EH (cell line): ENCODE measurements at places on chromosomes 4 and X.

GRCh38 chr4:134122903-134123302 lies 78.7 kb downstream of the PABPC4L start:
- no peak for DNase-seq

GRCh38 chr4:170538821-170539473 lies 449.2 kb upstream of the AADAT start:
- no peak for DNase-seq

DNA sequence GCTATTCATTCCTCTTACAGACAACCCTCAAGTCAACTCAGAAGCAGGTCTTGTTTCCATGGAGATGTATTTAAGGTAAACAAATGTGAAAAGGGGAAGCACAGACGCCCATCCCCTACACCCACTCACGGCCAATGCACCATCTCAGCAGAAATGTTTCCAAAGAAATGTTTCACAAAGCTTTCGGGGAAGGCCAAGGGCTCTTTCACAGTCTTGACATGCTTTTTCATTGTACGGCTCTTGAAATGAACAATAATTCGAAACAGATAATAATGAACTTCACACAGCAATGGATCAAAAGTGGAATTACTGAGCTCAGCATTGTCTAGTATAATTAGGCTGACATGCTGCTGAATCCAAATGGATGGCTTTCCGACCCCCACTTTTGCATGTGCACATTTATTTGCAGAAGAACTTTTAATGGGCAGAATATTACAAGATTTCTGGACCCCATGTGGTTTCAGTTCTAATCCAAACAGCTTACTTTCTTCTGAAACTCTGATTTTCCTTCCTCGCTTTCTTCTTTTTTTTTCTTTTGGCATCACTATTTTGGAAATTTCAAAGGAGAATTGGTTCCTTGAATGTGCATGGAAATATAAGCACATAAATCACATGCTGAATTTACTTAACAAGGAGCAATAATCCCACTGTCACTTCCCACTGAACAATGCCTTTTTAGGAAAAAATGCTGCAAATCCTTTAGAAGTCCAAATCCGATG lies 160.9 kb downstream of the SMIM20 start:
- no peak for DNase-seq

- DNase-seq, result no peak
Observed at GRCh38 chr4:55765070-55765469, 54.5 kb upstream of the EXOC1L start.

DNA sequence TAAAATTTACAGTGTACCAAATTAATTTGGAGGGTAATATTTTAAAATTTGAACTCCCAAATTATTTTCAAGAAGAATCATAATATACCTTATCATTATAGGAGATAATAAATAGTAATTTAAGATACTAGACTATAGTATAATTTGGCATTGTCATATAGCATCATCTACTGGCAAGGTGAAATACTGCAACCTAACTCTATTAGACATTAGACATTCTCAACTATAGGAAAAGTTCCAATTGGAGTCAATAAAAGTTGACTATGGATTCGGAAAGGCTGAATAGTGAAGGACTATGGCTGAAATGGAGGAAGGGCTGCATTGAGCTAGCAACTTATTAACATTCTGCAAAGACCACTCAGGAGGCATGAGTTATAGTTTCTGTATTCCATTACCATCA lies 113.0 kb downstream of the PRDM5 start:
- no peak for DNase-seq

DNA sequence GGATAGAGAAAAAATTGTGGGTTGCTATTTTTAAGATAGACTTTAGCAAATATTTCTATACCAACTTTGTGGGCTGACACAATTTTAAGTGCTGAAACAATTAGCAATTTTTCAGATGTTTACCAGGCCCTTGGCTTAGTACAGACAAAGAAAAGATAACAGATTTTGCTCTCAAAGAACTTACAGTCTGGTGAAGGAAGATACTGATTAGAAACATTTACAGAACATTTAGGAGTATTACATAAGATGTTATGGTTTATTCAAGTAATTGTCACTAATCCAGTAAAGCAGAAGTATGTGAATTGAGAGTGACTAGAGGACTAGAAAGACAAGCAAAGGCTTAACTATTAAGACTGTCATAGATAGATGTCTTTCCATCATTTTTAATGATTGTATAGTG lies 35.3 kb upstream of the NDUFC1 start:
- no peak for DNase-seq

DNA sequence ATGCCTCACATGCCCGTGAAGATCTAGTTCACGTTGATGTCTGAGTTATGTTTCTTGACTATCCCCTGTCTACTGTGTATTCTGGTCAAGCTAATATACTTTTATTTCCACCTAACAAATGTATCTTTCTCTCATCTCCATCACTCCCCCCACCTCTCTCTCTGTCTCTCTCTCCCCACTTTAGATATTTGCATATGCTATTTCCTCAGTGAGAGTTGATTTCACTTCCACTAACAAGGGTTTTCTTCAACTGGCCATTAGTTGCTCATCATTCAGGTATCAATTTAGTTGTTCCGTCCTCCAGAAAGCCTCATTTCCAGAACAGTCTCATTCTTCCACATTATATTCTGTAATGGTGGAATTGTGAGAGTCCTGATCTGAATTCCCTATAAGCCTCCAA lies 1777.8 kb upstream of the TENM3 start:
- no peak for DNase-seq

- no peak for DNase-seq
Observed at GRCh38 chr4:146975527-146975926, 29.9 kb upstream of the TTC29 start.

GRCh38 chr4:151329217-151330007 lies 4.0 kb upstream of the SH3D19 start:
- peak; percentile 50 for DNase-seq

DNA sequence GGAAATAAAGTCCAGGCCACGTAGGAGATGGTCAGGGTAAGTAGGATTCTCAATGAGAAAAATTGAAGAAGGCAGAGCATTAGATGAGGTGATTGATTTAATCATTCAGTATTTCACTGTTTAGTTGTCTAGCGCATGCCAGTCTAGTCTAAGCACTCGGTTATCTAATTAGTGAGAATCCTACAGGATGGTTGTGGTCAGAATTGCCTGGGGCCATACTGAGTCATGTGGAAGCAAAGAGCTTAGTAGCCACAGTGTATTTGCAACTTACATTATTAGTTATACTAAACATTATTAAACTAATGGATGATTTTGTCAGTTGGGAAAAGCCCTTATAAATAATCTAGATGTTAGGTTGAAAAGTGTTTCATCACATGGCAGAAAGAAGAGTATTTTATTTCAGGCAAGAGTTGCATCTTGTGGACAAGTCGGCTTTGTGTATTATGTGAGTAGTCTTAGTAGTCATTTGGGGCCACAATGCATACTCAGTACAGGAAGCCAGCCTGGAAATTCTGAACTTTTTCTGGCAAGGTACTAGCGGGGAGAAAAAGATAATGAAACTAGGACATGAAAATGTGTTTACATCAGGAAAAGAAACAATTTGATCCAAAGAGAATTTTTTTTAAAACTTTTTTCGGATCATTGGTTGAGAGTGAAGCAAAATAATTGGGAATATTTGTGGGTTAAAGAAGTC lies 31.9 kb downstream of the CPEB2 start:
- DNase-seq, result peak; percentile 93

DNA sequence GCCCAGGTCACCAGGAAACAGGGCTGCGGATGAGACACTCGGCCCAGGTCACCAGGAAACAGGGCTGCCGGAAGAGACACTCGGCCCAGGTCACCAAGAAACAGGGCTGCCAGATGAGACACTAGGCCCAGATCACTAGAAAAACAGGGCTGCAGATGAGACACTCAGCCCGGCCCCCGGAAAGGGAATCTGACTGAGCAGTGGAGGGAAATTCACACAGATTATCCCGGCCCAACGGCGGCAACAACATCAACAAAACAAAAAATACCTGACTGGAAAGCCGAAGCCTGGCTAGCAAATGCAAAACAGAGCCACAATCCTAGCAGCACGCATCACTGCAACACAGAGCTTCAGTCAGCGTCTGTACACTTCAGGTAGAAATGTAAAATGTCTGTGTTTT lies 20.7 kb downstream of the AFAP1 start:
- no peak for DNase-seq

DNA sequence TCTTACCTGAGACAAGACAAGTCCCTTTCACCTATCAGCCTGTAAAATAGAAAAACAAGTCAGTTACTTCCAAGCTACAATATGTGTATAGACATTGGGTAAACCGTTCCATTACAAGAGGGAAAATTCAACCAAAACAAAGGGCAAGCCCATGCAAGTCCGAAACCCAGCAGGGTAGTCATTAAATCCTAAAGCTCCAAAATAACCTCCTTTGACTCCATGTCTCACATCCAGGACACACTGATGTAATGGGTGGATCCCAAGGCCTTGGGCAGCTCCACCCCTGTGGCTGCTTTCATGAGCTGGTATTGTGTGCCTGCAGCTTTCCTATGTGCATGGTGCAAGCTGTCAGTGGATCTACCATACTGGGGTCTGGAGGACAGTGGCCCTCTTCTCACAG lies 14.7 kb upstream of the FAM47B start:
- no peak for DNase-seq

- DNase-seq, result no peak
Observed at GRCh38 chr4:81429031-81429430, 42.7 kb downstream of the RASGEF1B start.

DNA sequence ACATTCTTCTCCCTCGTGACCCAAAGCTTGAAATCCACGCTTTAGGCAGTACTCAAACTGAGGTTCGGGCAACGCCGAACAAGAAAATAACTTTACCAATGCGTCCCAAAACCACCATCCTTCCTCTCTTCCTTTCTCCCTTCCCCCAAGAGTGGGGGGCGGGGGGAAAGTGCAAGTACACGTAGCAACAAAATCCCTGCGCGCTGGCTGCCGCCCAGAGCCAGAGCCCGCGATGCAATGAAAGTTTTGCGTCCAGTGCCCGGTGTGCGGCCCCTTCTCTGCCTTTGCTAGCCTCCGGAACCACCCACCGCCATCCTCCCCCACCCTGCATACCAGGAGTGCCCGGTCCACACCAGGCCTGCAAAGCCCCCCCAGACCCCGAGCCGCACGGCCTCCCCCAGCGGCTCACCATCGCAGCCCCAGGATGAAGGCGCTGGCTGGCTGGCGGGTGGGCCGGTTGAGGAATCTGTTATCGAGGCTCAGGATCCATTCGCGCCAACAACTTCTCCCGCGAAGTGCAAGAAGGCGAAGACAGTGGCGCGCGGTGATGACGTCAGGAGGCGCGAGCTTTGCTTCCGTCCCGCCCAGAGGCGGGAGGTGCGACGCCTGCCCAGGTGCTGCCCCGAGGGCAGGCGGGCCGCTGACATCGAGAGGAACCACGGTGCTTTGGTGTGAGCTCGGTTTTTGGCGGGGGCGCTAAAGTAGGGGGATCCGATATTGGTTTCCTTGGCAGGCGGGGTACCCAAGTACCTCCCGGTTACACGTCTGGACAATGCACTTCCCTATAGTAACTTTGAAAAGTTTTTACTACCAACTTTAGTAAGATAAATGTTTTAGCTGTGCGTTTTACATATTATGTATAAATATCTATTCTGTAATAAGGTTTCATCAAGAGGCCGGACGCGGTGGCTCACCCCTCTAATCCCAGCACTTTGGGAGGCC lies at the start of gene RFC1:
Gene RFC1 (minus strand): TSS at position 533 of the 942 bp plus-strand sequence. CDS start 121 bp downstream, at position 412.
- peak; percentile 87 for DNase-seq

DNA sequence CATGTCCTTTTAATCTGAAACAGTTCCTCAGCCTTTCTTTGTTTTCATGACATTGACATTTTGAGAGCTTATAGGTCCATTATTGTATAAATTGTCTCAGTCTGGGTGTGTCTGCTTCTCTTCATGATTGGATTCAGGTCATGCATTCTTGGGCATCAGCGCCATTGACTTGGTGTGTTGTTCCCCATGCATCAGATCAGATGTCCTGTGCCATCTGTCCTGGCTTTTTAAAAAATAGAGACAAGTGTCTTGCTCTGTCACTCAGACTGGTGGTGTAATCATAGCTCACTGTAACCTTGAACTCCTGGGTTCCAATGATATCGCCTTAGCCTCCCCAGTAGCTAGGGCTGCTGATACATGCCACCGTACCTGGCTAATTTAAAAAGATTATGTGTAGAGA lies 55.7 kb downstream of the TBC1D14 start:
- DNase-seq, result no peak

DNA sequence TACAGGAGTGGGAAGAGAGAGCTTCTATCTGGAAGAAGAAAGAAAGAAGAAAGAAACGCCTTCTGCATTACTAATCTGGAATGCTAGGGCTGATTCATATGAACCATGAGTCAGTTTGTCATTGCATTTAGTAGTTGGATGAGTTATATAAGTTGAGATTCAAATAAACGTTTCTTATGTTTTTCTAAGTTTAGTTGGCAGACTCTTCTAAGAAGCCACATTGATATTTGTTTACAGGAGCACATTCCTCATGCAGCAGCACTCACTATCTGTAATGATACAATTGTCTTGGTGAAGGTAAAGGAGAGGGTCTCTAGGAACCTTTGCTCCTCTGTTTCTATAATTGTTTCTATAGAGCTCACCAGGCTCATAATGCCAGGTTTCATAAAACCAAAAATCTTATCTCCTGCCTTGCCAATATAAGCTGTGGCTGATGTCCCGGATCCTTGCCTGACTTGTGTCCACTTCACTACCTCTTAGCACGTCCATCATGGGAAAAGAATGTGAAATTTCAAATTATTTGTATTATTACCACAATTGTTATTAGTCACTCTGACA lies 39.5 kb downstream of the HOPX start:
- DNase-seq, result peak; percentile 97

- DNase-seq, result peak; percentile 41
Observed at GRCh38 chrX:40176351-40177116, 78.8 kb upstream of the BCOR start.

DNA sequence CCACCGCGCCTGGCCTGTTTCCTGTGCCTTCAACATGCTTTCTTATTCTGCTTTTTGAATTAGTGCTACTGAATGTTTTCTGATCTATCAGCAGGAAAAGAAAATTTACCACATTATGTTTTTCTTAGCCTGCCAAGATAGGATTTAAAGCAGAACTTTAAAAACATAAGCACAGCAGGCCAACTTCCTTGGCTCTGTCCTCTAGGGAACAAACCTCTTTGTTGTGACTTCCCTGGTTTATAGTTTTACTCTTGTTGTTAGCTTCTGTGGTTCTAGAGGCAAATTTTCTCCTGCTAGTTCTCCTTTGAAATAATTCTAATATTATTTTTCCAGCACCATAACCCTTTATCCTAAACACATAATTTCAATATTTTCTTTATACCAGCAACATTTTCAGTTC lies 605.1 kb downstream of the ADGRL3 start:
- no peak for DNase-seq

DNA sequence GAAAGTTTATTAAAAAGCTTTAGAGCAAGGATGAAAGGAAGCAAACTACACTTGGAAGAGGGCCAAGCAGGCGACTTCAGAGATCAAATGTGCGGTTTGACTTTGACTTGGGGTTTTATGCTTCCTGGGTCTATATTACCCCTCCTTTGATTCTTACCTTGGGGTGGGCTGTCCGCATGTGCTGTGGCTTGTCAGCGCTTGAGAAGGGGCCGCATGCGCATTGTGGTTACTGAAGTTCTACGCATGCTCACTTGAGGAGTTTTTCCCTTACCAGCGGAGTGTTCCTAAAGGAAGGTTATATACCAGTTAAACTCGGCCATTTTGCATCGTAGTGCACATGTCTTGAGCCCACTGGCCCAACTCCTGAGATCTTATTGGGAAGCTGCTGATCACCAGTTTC lies 9.9 kb downstream of the ZNF157 start:
- DNase-seq, result no peak

GRCh38 chr4:99945718-99946355 lies 581 bp downstream of the DNAJB14 start:
- DNase-seq, result peak; percentile 42

GRCh38 chrX:39258331-39258730 lies 457.1 kb downstream of the MID1IP1 start:
- DNase-seq, result no peak

- no peak for DNase-seq
Observed at GRCh38 chr4:173242466-173243250, 74.0 kb downstream of the GALNT7 start.
